ENCODE measurements at places on chromosomes 1 and 21.

DNA sequence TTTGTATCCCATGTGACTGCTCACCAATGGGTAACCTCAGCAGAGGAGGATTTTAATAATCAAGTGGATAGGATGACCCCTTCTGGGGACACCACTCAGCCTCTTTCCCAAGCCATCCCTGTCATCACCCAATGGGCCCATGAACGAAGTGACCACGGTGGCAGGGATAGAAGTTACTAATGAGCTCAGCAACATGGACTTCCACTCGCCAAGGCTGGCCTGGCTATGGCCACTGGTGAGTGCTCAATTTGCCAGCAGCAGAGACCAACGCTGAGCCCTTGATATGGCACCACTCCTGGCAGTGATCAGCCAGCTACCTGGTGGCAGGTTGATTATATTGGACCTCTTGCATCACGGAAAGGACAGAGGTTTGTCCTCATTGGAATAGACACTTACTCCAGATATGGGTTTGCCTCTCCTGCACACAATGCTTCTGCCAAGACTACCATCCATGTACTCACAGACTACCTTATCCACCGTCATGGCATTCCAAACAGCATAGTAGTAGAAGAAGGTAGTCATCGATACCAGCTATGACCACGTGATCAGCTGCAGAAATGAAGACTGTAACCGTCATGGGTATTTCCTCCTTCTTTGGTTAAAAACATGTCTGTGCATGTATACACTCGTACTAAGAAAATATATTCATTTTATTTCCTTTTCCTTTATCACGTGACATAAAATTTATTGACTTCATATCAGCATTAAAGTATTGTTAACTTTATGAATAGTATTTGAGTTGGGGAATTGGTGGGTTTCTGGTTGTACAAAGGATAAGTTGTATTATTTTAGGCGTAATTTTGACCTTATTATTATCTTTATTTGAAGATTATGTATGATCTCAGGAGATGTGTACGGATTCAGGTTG, 562.6 kb downstream of the PTPRU start:
- DNase-seq, result no peak

DNA sequence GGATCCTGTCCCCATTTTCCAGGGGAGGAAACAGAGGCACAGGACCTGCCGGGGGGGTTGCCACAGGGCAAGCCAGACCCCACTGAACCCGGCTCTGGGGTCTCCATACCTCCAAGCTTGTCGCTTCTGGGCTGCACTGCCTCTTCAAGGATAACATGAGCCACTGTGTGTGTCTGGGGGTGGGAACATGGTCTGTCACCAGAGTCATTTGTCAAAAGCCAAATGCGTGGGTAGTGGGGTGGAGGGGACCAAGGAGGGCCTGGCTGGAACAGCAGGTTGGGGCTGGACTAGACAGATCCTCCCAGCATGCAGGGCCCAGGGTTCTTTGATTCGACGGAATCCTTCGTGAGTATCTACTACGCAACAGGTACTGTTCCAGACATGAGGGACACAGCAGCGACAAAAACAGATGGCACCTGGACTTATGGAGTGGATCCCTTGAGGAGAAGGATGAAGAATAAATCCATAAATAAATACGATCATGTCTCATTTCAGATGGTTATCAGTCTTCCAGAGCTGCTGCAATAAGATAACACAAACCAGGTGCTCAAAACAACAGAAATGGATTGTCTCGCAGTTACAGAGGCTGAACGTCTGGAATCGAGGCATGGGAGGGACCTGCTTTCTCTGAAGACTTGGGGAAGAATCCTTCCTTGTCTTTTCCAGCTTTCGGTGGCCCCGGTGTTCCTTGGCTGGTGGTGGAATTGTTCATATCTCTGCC, 28.7 kb downstream of the C1QB start:
- DNase-seq, result no peak

DNA sequence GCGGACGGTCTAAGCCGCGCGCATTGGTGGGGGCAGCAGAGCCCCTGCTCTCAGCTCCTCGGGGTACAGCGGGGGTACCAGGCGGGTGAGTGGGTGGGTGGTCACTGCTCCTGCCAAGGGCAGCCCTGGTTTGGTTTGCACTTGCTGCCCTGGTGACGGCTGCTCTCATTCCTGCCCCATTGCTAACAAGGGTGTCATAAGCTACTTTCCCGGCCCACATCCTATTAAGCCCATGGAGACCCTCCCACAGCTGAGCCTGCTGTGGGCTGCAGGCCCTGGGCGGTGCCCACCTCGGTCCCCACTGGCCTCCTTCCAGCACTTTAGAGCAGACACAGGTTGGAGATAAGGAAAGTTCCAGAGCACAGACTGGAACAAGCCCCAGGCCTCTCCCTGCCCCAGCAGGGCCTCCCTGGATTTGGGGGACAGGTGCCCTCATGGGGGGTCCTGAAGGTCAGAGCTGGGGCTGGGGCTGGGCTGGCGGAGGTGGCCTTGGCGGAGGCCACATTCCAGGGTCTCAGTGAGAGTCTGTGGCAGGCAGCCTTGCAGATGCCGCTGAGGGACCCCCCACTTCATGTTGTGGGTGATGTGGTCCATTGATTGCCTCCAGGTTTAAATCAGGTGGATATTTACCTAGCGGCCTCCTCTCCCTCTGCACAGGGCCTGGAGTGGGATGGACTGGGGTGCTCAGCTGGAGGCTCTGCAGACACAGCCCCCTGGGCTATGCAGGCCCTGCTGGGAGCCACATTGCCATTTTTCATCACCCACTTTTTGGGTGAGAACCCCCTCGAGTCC, 27.0 kb downstream of the COL18A1 start:
- DNase-seq, result no peak

GRCh38 chr1:46718340-46718726, 581 bp downstream of the EFCAB14 start:
- no peak for DNase-seq

DNA sequence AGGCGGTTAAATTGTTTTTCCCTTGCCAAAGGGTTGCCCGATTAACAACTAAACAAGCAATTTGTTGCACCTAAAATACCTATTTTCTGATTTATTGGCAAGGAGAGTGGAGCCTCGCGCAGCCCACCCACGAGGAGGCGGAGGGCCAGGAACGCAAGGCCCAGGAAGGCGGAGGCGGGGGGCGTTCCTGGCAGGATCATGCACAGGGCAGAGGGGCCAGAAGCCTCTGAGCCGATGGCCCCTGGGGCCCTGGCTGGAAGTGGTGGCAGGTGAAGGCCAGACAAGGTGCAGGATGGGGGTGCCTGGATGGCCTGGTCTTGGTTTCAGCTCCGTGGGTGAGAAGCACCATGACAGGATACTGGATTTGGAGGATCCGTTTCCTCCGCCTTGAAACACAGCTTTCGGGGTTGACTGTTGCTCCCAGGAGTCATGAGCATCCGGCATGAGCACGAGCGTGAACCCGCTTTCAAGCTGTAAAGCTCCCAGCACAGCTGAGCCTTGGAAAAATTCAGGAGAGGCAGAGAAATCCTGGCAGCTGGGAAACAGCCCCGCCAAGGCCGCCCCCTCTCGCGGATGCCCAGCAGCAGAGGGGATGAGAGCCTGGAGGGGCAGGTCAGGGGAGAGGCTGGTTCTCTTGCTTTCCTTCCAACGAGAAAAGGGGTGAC, 35.0 kb downstream of the AJAP1 start:
- DNase-seq, result no peak

DNA sequence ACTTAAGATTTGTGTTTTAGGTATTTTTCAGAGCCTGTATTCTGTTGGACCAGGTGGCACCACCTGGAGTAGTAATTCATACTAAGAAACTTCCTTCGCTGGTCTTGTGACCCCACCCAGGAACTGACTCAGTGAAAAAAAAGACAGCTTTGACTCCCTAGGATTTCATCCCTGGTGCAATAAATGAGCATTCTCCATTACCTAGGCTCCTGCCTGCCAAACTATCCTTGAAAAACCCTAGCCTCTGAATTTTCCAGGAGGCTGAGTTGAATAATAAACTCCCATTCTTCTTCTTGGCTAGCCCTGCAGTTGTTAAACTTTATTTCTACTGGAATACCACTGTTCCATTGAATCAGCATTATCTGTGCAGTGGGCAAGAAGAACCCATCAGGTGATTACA, 10.6 kb upstream of the RGS18 start:
- no peak for DNase-seq

DNA sequence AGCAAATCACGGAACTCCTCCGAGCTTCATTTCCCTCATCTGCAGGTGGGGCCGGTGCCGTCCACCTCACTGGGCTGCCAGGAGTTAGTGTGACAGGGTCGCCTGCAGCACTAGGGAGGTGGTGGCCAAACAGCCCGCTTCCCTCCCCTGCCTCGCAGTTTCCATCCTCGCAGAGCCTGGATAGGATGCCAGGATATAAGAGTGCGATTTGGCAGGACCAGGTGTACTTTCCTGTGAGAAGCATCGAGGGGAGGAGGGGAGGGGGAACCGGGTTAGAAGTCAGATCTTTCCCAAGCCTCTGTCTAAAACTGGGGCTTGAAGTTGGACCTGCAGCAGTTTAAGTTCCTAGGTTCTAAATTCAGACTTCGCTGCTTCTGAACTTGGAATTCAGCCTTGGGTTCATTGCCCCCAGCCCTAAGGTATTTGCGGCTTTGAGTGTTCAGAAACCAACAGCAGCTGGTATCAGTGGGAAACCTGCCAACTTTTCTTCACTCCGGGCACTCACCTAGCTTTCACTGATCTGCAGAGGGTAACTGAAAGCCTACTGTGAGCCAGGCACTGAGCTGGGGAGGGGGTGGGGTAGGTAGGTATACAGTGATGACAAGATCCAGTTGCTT, 1.7 kb upstream of the JUN start:
- DNase-seq, result peak; percentile 90

GRCh38 chr21:29174607-29175013, 44.2 kb downstream of the MAP3K7CL start:
- no peak for DNase-seq

GRCh38 chr1:222889440-222889839, 74.6 kb downstream of the DISP1 start:
- no peak for DNase-seq

DNA sequence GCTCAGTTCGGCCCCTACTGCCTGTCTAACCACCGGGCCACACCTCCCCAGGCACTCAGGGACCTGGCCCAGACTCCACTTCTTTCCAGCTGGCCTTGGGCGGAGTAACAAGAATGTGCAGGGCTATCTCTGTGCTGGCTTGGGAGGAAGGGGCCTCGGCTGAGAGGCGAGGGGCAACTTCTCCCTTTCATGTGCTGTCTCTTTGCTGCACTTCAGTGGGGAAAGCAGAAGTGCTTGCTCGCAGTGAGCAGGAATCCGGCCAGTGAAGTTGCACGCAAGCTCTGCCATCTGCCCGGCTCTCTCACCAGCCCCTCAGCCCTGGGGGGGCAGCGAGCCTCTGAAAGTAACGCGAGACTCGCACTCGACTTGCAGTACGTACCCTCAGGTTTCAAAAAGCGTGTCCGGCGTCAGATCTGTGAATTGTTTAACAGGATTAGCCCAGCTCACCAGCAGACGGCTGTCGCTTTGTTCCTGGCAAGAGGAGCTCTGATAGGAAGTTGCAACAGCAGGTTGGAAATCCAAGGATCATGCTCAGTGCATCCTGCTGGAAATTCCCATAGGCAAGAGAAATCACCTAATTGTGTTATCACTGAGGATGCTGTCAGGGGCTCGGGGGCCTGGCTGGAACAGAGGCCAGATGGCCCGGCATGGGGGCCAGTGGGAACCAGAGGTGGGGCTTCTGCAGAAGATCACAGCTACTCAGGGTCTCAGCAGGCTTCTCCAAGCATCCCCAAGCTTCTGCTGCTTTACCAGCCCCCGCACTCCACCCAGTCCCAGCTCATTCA, 221.1 kb downstream of the NPHP4 start:
- no peak for DNase-seq

GRCh38 chr1:193629875-193630274, 443.5 kb upstream of the B3GALT2 start:
- DNase-seq, result no peak

GRCh38 chr1:59691261-59691660, 123.5 kb upstream of the HOOK1 start:
- DNase-seq, result no peak

- DNase-seq, result no peak
Observed at GRCh38 chr1:44946725-44947062, 39.7 kb downstream of the EIF2B3 start.

- no peak for DNase-seq
Observed at GRCh38 chr1:199335496-199335895, 692.0 kb upstream of the NR5A2 start.

DNA sequence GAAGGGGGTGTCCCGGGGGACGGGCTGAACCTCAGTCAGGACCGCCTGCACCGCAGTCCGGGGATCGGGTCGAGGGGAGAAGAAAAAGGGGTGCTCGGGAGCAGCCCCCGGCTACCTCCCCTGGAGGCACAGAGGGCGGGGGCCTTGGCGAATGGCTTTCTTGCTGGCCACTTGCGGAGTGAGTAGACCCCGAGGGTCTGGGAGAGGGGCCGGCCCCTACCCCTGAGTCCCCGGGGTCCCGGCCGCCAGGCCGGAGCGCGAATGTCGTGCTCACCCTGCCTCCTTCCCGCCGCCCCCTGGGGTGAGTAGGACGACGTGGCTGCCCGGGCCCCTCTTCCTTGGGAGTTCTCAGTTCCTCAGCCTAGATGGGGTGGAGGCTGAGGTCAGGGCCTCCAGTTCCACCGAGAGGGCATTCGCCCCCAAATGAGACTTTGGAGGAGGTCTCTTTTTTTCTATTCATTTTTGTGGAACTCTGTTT, 113.0 kb downstream of the OSBPL9 start:
- DNase-seq, result no peak

DNA sequence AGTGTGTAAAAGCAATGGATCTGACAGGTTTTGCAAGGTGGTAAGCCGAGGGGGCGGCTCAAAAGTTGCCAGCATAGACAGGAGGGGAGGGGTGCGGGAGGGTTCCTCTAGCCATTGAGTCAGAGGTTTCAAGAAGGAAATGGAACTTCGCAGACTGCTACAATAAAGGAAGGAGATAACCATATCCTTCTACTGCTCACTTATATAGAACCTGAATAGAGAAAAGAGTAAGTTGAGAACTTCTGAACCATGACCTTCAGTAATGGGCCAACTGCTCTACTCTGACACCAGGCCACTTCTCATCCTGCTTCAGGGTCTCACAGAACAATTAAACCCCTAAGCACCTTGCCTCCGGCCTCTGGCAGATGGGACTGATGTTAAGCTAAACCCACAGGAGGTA, 26.3 kb upstream of the BCAR3 start:
- no peak for DNase-seq

Measured in epithelial cell of proximal tubule (primary cell).